ENCODE measurements at places on chromosomes 5 and 9.
A peak's percentile ranks its signal among the peaks of the same experiment; 100 is the strongest.

DNA sequence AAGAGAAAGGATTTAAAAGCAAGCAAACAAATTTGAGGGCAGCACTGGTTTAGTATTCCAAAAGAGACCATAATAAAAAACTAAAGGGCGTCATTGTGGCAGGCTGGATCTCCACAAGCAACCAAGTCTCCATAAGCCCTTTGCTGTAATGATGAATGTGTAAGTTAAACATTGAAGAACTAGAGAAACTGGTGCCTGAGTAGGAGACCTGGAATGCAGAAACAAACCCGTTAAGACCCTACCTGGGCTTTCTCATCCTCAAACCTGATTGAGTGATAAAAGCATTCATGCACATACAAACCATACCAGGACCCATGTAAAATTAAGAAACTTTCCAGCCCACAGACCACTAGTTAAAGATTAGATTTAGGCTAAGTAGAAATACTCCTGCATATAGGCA lies 1.9 kb upstream of the SCGB3A2 start:
- DNase-seq: no peak

DNA sequence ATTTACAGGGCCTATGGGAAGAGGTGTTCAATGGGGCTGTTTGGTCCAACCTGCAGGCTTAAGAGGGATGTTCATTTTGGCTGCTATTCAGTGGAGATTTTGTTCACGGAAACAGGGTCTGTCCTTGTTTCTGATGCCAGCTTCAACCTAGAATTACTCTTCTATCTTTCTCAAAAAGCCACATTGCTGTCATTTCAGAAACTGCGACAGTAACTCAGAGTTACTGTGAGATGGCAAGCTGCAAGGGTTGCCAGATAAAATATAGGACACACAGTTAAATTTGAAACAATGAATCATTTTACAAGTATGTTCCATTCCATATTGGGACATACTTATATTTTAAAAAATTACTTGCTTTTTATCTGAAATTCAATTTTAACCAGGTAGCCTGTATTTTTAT lies 128.0 kb downstream of the NPR3 start:
- DNase-seq: no peak

DNA sequence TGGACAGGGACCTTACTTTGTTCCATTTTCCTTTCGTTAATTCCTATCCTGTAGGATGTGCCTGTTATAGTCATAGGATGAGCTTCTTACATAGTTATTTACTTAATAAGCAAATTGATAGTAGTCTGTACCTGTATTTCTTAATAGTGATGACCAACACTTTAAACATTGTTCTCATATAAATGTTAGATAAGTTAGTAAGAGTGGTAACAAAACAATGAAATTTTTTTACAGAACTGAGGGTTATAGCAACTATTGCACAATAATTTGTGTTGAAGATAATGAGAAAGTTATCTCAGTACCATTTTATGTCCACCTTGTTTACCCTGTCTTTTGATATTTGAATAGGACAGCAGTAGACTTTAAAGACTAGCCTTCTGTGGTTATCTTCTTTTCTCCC lies 162.9 kb upstream of the ELL2 start:
- DNase-seq: no peak

DNA sequence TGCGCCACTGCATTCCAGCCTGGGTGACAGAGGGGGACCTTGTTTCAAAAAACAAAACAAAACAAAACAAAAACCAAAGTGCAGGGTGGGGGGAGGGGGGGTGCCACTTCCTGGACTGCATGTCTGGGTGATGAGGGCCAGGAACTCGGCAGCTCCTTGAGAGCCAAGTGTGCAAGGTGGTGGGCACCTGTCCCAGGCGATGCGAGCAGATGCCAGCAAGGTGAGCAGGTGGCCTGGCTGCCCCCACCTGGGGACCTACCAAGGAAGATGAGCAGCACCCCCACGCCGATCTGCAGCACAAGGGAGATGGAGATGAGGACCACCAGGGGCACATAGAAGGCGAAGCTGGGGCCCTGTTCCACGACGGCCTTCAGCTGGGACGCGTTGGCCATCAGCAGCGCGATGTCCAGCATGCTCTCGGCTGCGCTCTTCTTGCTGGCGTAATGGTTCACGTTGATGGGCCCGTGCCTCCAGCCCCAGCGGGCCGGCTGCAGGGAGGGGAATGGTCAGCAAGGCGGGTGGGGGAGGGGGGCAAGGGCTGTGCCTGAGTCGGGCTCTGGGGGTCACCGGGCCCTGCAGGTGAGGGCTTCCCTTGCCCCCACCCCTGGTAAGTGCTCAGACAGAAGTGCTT lies 7.8 kb downstream of the NINJ1 start:
- DNase-seq: no peak

GRCh38 chr5:26893078-26893477 lies 145.3 kb downstream of the CDH9 start:
- no peak for DNase-seq

DNA sequence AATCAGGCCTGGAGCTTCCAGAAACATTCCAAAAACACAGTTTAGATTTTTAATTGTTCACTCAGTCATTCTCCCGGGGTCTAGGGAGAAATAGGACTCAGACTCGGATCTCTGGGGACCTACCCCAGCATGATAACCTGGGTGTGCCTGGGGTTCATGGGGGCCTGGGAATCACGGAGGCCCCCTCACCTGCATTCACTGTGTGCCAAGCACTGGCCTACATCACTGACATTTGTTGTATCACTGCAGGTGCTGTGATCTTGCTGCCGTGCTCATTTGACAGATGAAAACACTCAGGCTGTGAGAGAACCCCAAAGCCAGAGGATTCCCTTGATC lies 22.8 kb upstream of the ZBTB43 start:
- DNase-seq: no peak

DNA sequence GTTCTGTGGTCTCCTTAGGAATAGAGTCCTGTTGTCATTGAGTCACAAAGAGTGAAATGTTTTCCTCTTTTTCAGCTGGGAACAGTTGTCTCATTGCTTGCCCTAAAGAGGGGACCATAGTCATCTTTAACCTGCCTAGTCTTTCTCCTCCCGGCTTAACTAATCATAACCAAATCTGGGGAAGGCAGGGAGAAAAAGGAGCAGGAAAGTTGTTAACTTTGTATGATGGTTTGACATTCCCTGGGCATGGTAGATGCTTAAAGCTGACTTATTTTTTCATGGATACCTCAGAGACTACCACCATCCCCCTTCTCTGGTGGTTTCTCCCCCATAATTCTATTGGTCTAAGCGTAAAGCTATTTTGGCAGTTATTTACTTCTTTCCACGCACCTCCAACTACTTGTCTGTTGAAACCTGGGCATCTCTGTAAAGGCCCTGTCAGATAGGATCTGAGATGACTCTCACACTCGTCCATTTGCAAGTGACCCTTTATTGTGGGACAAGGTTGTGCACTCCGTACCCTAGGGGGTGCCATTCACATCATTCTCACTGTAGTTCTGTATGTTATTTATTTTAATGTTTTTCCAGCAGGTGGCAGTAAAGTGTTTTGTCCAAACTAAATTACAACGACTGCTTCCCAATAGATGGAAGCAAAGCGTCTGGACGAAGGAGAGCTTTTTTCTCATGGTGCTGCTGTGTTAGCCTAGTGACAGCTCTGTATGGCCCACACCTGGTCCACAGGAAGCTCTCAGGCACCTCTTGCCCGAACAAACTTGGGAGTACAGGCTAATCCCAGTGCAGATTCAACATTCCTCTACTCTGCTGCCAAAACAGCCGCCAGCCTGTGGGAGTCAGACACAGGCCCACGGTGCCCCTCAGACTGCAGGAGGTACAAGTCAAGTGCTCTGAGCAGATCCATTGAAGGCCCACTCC lies 3.0 kb upstream of the FAM13B start:
- DNase-seq: peak; percentile 77

DNA sequence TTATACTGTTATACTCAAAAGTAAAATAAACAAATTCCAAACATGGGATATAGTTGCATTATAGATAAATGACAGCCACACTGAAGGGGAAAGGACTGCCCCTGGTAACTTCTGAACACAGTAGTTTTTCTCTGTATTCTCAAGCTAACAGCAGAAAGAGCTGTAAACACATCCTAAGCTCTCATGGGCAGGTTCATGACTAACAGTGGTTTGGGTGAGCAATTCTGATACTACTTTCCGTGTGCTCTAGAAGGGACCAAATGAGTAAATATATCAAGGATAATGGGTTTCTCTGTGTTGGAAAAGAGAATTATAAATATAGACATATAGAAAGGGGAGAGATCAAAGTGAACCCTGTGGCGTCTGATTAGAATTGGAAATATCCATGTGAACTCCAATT lies 2.2 kb upstream of the LCN6 start:
- DNase-seq: no peak

DNA sequence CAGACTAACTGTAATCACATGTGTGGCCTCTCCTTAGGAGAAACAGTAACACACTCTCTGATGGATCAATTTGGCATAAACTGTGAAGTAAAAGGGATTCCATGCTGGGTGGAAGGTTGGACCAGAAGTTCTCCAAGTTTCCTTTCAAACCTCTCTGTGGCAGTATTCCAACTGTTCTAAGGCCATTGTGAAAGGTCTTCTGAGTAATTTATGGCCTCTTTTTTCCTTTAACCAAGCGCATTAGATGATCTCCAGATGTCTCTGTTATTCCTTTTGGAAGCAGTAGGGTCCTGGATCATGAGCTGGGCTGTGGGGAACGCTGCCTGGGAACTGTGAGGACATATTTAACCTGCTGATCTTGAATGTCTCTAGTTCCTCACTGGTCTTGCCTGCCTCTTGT lies 80.6 kb upstream of the IL6ST start:
- no peak for DNase-seq

DNA sequence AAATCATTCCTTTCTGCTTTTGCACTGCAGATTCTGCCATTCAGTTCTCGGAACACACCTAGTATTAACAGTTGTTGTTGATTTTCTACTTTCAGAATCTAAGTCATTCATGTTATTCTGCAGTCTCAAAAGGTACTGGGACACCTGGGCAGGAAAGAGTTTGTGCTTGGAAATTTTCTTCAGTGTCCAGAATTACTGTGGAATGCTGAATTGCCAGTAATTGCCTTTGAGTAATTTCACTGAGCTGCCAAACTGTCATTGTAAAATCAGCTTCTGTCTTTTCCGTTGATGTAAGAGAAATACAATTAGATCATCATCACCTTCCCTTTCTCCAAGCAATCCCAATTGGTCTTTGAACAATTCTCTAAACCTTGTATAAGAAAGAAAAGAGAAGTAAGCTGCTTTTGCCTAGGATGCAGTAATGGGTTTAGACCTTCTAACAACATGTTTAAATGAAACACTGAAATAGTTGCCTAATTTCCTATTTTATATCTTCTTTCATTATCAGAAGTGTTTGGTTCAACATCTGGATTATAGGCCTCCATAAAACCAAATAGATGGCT lies 75.7 kb upstream of the TGFBR1 start:
- DNase-seq: no peak

DNA sequence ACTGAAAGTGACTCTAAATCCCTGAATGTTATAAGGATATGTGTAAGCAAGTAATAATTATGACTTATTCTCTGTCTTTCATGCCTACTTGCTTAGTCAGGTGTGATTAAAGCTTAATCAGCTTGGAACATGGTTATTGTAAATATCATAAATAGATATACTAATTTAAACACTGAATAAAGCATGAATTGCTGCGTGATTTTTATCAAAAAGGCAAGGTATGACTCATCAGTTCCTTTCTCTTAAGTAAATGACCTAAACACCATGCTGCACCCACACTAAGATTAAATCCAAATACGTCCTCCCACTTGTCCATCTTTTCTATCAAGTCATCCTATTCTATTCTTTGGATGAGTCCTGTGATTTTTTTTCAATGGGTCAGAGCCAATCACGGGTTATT lies 124.6 kb upstream of the MTAP start:
- DNase-seq: no peak

DNA sequence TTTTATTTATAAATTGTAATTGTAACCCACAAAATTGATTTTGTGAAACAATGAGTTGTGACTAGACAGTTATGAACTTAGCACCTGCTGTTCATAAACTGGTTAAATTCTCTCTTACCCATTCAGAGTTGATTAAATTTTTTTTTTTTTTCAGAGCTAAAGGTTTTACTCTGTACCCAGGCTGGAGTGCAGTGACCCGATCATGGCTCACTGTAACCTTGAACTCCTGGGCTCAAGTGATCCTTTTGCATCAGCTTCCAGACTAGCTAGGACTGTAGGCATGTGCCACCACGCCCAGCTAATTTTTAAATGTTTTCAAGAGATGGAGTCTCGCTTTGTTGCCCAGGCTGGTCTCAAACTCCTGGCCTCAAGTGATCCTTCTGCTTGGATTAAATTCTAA lies 1.9 kb downstream of the HSD17B4 start:
- DNase-seq: no peak

GRCh38 chr5:32677023-32677422 lies 34.1 kb upstream of the NPR3 start:
- no peak for DNase-seq

DNA sequence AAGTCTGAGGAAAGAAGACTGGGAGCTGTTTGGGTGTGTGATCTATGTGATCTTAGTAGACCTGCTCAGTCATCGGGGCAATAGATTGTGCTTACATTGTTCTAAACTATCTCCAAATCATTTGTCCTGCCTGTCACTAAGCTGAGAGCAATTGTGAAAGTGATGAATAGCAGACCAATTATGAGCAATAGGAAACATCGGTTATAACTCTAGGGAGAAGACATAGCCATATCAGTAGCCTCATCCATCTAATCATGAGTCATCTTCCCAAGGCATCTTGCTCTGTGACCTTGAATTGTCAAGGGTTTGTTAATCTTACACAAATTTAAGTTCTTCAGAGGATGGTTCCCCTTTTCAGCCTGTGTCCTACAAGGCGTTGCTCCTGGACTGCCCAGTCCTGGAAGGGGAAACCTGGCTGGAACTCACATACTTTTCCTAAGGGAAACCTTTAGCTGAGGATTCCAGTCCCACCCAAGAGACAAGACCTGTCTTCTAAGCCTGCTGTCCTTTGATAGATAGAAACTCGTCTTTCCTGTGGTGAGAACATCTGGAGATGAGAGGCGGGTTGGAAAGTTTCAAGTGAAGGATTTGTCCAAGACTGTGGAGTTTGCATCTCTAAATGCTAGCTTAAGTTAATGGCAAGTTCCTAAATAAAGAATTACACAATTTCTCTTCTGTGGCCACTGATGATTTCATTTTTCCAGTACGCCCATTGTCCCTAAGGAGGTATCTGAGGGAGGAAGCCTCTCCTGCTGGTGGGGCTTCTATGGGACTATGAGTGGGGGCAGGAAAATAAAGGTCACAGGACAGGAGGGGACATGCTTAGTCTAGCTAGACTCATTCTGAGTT lies 53.9 kb upstream of the TRIM32 start:
- DNase-seq: peak; percentile 18

DNA sequence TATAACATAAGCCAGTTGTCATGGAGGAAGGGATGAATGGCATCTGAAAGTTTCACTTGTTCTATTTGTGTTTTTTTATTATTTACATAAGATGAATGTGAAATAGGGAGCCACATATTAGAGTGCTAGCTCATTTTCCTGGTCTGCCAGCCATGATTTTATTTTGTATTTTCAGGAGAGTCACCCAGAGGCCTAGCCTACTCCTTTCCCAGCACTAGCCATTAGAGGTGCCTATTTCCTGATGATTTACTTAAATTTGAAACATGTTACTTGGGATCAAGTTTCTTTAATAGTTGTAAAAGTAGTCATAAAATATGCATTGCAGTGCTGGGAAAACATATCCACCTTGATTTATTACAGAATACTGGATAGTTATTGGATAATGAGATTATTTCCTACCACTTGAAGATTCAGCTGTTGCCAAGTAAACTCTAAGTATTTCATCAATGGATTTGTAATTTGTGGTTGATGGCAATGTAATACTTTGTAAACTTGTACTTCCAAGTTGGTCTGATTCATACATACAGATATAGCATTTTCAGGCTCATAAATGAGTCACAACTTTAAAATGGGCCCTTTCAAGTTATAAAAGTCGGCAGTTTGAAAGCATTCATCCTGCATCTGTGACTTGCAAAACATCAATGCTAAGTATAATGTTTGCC lies 50.8 kb downstream of the KCNN2 start:
- DNase-seq: no peak

- no peak for DNase-seq
These were observed 66.8 kb upstream of the ABL1 start for GRCh38 chr9:130768265-130768664.
